ENCODE measurements at places on chromosomes 7 and 10.

DNA sequence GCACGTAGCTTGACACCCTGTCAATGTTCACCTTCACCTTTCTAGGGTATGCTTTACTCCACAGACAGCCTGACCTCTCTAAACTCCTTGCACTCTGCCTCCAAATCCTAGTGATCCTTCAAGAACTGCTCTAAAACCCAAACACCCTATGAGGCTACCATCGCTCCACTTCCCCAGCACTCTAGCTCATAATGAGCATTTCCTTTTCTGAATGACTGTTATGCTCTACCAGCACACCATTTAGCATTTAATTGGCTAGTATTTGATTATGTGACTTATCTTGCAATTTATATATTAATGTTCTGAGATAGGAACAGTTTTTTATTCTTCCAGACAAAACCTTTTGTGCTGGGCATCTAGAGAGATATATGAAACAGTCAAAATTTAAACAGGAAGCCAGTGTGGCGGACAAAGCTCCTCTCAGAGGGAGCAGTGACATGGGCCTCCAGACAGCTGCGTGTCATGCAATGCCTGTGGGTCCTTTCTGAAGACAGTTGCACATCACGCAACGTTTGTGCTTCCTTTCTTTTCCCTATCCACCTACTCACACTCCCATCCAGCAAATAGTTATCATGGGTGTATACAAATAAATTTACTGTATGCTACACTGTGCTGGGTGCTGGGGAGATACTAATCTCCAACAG lies 86.3 kb downstream of the ALOX5 start:
- DNase-seq = no peak

DNA sequence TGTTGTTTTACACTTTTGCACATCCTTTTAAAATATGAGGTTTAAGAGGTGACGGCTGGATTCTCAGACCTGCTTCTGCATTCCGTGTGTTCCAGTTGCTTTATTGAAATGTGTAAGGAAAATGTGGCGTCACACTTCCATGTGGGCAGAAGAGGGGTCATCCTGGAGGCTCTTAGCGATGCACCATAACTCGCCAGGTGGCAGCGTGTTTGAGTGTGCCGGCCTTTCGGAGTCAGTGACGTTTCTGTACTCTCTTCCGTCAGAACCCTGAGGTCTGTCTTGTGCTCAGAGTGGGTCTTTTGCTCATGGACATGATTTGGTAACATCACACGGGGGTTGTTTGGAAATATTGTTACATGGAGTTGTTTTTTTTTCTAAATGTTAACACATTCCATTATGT lies 9.1 kb downstream of the PPP2R2D start:
- DNase-seq = no peak

DNA sequence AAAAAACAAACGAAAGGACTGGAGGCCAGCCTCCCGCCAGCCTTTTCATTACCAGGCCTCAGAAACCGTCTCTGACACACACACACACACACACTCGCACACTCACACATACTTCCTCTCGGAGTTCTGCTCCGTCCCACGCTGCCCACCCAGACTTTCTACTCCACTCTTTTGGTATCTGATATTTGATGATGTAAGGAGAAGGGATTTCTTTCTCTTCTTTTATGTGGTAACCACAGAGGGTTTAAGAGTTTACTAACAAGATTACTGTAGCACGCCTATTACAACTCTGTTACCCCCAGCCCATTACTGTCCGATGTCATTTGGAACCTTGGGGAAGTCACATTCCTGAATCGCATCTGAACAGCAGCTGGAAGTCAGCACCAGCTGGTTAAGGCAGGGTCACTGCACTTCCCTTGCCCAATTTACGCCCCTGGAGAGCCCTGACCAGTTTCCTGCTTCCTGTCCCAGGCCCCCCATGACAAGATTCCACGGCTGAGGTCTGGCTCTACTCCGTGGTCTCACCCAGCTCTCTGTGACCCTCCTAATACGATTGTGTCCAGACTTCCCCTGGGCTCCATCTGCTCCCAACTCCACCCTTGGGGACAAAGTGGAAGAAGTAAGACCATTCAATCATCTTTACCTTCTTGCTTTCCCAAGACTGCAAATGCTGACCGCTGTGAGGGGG lies 1.1 kb downstream of the DENND2A start:
- peak; percentile 83 for DNase-seq

GRCh38 chr10:87875929-87876571 lies 12.6 kb downstream of the PTEN start:
- DNase-seq = no peak

DNA sequence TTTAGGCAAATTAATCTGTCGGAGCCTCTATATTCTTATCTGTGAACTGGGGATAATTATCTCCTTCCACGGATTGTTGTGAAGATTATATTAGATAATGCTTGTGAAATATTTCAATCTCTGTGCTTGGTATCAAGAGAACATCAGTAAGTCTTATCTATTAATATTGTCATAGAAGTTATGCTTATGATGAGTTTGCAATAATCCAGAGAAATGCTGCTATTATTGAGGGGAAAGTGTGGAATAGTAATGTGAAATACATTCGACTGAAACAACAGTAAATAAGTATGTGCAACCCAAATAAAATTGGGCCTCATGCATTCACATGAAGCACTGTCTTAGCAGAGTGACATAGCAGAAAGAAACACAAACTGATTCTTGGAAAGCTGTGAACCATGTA lies 13.7 kb downstream of the RHOBTB1 start:
- no peak for DNase-seq

DNA sequence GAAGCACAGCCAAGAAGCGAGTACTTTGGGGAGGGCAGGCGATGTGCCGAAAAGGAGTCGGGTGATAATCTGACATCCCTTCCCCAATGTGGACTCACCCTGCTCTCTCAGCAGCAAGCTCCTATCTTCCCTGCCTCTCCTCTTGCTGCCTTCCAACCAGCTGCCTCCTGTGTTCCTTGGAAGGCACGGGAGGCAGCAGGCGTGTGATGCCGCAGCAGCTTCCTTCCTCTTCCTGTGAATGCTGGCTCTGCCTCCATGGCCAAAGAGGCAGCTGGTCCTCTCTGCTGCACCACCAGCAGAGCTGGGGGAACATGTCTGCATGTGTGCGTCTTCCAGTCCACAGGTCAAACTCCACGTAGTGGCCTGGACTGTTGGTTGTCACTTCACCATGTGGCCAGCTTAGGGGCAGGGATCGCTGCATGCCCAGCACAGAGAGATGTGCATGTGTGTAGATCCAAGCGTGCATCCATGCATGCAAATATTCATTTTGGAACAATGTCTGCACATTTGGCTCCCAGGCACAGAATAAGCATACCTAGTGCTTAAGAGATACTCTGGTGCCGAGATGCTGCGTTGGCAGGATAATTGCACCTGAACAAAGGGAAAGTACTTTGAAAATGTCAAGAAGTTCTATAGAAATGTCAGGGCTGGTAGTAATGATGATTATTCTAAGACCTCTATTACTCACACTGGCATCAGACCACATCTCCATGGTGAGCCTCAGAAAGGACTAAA lies 499.8 kb downstream of the PLXNA4 start:
- no peak for DNase-seq

GRCh38 chr10:19815036-19815730 lies 1.0 kb upstream of the PLXDC2 start:
- no peak for DNase-seq

- DNase-seq = no peak
Observed at GRCh38 chr7:81500631-81501030, 269.2 kb downstream of the HGF start.

DNA sequence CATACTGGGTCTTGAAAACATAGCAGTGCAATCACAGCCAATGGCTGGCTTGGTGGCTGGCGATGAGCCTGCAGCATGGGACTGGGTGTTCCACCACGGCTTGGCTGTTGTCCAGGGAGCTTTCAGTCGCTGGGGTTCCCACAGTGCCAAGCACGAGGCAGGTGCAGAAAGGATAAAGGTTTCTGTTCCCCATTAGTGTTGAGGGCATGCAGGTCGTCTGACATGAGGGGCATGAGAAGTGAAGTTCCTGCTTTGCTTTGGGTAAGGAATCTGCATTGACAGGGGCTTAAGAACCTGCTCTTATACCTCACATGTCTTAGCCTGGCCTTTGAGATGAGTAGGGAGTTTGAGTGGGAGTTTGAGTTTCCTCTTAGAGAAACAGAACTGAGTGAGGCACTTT lies 9.0 kb upstream of the CFTR start:
- DNase-seq = no peak

GRCh38 chr10:44376472-44377099 lies 8.3 kb downstream of the CXCL12 start:
- no peak for DNase-seq

DNA sequence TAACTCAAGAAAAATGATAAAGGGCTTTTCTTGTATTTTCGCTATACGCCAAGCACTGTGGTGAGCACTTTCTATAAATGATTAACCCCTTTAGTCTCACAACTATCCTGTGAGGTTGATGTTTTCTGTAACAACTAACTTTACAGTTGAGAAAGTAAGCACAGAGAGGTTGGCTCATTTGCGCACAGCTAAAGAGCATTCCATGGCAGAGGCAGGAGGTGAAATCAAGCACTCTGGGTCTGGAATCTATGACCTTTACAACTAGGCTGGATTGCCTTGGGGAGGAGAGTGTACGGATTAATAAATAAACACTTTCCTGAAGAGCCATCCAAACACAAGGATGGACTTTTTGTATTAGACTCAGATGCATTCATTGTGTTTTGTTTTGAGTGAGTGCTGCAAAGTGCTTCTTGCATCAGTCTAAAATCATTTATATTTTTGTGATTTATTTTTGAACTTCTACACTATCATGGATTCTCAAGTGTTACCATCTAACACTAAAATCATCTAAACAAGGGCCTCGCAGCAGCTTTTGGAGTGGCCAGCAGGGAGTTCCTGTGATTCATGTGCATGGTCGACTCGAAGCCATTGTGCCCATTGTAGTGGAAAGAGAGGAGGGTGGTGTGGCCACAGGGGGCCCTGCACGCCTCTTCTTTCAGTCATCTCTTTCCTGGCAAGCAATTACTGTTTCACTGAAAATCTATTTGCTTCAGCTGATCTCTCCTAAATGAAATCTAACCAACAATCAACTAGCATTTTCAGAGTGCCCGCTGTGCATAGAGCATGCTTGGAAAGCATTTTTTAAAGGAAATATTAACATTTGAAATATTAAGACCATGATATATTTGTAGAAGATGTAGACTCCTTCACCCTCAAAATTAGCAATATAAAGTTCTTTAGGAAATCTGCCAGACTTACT lies 633.4 kb upstream of the COBL start:
- DNase-seq = peak; percentile 70

GRCh38 chr10:116690356-116691322 lies 51.7 kb downstream of the HSPA12A start:
- peak; percentile 22 for DNase-seq

GRCh38 chr10:129730993-129731325 lies 233.1 kb downstream of the EBF3 start:
- no peak for DNase-seq

DNA sequence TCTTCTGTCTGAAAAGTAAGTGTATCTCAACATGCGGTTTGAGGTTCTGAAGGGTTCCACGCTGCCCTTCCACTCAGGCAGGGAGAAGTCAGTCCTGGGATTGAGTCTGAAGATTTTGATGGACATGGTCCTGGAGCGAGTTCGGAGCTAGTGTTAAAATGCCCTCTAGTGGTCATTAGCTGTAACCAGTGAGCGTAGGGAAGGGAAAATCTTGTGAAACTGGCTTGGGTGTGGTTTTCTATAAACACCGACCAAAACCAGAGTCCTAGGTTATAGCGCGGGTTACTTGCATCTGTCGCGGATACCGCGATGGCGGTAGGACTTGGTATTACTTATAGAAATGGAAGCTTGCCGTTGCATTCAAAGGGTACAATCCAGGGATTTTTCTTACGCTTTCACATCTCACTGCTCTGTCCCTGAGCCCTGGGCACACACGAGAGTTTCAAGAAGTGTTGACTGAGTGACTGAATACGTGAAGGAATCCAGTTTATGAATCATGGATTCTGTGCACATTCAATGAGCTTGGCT lies 348.2 kb upstream of the C7orf33 start:
- peak; percentile 23 for DNase-seq

GRCh38 chr10:59517996-59518395 lies 155.6 kb upstream of the FAM13C start:
- DNase-seq = no peak

DNA sequence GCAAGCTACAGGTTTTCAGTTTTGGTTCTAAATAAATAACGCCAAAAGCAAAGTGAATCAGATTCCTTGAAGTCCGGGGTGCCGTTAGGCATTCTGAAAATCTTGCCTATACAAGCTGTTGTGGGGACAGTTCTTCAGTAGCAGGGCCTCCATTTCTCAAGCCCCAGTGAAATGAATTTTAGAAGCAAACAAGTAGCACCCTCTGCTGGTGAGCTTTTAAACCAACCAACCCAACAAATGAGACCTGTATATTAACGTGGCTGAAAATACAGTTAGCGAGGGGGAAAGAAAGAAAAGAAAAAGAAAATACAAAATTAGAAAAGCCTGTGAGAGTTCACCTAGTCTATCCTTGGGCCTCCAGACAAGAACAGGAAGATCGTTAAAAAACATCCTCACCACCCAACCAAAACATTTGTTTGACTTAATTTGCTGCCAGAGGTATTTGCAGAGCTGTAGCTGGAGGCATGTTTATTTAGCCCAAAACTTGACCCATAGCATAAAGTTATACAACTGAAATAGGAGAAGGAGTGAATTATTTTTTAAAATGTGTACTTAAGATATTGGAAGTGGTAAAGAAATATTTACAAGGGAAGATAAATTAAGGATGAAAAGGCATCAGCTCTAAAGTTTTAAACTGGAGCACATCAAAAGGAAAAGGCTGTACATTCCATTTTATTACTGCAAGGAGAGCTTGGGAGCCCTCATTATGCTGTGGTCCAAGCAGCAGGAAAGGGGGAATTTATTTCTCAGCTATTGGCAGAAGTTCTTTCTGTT lies 98.9 kb downstream of the DYNC1I1 start:
- peak; percentile 59 for DNase-seq

- DNase-seq = peak; percentile 46
Observed at GRCh38 chr7:91168871-91169829, 95.1 kb upstream of the FZD1 start.

DNA sequence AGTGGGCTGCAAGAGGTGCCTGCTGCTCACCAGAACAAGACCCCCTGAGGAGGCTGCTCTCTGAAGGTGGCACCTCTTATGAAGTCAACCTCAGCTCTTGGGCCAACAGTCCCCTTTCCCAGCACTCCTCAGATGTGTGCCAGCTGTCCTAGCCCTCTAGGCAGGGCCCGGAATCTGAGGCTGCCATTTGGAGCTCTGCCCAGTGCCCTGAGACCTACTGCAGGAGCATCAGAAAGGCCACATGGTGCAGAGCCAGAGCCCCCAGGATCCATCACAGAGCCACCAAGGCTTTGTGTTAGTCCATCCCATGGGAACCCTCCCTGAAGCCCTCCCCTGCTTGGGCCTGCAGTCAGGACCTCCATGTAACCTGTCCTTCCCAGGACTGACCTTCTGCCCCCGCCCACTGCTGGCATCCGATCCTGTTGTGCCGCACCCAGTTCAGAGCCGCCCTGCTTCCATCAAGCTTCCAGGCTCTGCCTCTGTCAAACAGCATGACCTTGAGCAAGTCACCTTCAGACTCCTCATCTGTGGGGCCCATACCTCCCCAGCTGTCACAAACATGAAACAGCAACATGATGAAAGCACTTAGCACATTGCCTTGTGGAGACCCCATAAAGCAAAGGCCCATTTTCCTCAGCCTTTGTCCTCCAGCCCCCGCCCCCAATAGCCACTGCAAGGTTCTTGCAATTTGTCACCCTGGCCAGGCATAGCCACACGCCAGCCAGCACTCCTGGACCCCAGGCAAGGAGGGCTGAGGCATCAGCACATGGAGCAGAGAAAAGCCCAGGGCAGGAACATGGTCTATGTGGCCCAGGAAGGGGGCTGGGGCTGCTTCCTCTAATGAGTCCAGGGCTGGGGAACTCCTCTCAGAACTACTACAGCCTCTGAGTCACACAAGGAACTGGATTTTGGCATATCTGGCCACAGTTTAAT lies 51.7 kb downstream of the GRID1 start:
- no peak for DNase-seq

GRCh38 chr7:116499168-116500077 lies at the start of gene CAV2:
TSS of gene CAV2 (plus strand) at chr7:116499738. CDS start at chr7:116499782, 44 bp downstream.
- DNase-seq = peak; percentile 50

All from astrocyte of the spinal cord (primary cell).